ENCODE measurements at places on chromosomes 7 and 10. TPM values are rescaled to one million over a fixed set of nuclear protein-coding genes. Genes with fewer than 3 reads are reported as not detected.
A peak's percentile ranks its signal among the peaks of the same experiment; 100 is the strongest.

- no peaks in the 10 kb centered on the region for H3K27me3 ChIP-seq
- peak overlapping the region; percentile 44 for H3K4me3 ChIP-seq
- H3K27ac ChIP-seq: no peak overlapping the region
- H3K4me1 ChIP-seq: peaks cover 12% of the 10 kb centered on the region
Observed at GRCh38 chr10:7872041-7872442, 53.7 kb downstream of the TAF3 start.

GRCh38 chr7:128231677-128232076 lies 9.4 kb upstream of the LEP start:
- no peaks in the 10 kb centered on the region for H3K36me3 ChIP-seq
- peaks cover 22% of the 10 kb centered on the region for H3K27me3 ChIP-seq
- H3K4me3 ChIP-seq: no peak overlapping the region
- H3K4me1 ChIP-seq: peaks cover 20% of the 10 kb centered on the region
- DNase-seq: no peak

DNA sequence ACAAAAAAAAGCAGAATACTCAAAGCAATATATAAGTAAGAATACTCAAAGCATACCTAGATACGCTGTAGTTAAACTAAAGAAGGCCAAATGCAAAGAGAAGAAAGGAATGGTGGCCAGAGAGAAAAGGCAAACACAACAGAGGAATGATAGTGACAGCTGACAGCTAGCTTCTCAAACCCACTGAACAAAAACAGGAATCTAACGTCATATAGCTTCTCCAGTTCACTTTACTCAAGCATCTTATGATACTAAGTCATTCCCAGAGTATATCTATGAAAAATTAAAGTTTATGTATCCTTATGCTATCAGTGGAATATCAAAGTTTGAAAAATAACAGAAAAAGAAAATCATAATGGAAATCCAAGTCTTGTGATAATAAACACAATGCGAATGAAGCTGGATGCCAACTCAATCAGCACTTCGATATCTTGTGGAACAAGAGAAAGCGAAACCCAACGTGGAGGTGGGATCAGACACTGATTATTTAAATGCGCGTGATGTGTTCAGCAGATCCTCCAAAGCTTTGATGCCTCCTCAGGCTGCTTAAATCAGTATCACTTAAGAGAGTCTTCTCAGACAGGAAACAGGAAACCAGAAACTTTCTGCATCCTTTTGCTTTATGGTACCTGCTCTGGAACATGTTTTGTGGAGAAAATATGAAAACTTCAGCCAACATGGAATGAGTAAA lies 102.8 kb downstream of the PIP4K2A start:
- H3K36me3 ChIP-seq: peaks cover 36% of the 10 kb centered on the region
- no peak overlapping the region for H3K27ac ChIP-seq
- peaks cover 74% of the 10 kb centered on the region for H3K4me1 ChIP-seq
- DNase-seq: no peak

GRCh38 chr10:85124603-85125051 lies 796.2 kb downstream of the CCSER2 start:
- no peak for DNase-seq
- H3K4me1 ChIP-seq: no peaks in the 10 kb centered on the region
- no peak overlapping the region for H3K4me3 ChIP-seq
- no peak overlapping the region for H3K27ac ChIP-seq
- H3K36me3 ChIP-seq: peaks cover 20% of the 10 kb centered on the region

DNA sequence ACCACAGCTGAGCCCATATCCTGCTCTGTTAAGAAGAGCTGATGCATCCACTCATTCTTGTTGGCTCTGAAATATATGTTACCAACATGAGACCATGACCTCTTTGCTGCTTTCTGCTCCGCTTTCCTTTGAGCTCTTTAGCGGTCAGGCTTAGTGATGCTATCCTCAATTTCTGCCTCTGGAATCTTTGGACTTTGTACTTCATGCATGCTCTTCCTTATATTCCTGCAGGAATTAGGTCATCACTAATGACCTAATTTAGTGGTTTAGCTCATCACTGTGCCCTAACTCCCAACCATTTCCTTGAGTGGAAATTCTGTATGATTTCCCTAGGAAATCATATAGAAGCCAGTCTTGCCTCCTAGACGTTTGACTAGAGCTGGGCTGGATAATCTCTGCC lies 119.5 kb downstream of the AOAH start:
- peaks cover 6% of the 10 kb centered on the region for H3K27me3 ChIP-seq
- H3K4me1 ChIP-seq: peaks cover 26% of the 10 kb centered on the region
- H3K27ac ChIP-seq: no peak overlapping the region
- H3K4me3 ChIP-seq: no peak overlapping the region

DNA sequence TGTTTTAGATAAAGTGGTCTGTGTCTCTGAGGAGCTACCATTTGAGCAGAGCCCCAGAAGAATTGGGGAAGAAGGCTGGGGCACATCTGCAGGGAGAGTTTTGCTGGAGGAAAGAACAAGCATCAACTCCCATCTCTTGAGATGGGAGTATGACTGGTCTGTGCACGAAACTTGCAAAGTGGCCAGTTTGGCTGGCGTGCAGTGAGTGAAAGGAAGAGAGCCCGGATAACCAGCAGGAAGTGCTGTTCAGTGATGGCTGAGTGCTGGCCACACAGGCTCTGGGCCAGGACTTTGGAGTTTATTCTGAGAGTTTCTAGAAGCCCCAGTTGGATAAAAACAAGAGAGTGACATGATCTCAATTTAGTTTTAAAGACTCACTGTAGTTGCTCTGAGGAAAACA lies 34.4 kb upstream of the SVIL start:
- no peak for DNase-seq
- peak overlapping the region; percentile 16 for H3K27ac ChIP-seq
- H3K27me3 ChIP-seq: no peaks in the 10 kb centered on the region
- H3K4me1 ChIP-seq: peaks cover 43% of the 10 kb centered on the region
- no peak overlapping the region for H3K4me3 ChIP-seq
- H3K36me3 ChIP-seq: peaks cover 17% of the 10 kb centered on the region

- no peaks in the 10 kb centered on the region for H3K4me1 ChIP-seq
- H3K27ac ChIP-seq: no peak overlapping the region
- H3K4me3 ChIP-seq: no peak overlapping the region
- peaks cover 6% of the 10 kb centered on the region for H3K36me3 ChIP-seq
- no peaks in the 10 kb centered on the region for H3K27me3 ChIP-seq
Observed at GRCh38 chr7:20417260-20417659, 86.6 kb downstream of the ITGB8 start.

DNA sequence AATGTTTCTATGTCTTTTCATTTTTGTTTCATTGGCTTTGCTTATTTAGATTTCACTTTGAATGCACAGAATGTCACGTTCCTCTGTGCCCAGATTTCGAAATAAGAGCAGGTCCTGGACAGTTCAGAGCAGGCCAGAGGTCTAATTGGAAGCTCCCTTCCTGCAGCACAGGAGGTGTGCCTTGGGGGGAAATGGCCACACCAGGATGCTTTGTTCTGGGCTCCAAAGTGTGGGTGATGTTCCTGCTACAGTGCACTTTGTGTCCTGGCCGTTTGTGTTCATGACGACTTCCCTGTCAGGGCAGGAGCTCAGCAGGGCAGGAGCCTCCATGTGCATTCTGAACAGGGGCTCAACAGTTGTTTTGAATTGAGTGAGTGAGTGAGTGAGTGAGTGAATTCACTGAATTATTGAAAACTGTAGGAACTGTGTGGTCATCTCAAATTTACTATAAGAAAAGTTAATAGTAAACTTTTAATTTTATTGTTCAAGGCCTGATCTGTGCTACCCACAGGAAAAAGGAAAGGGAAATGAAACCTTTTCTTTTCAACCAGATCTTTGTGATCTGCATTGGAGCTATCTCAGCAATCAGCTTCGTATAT lies 109.5 kb upstream of the GJD4 start:
- peak overlapping the region; percentile 35 for H3K27ac ChIP-seq
- no peaks in the 10 kb centered on the region for H3K36me3 ChIP-seq
- DNase-seq: no peak
- H3K4me1 ChIP-seq: peaks cover 50% of the 10 kb centered on the region

The HOXA2 gene
- not detected for total RNA-seq

The PTPN20 gene
- total RNA-seq: 0.96 TPM

DNA sequence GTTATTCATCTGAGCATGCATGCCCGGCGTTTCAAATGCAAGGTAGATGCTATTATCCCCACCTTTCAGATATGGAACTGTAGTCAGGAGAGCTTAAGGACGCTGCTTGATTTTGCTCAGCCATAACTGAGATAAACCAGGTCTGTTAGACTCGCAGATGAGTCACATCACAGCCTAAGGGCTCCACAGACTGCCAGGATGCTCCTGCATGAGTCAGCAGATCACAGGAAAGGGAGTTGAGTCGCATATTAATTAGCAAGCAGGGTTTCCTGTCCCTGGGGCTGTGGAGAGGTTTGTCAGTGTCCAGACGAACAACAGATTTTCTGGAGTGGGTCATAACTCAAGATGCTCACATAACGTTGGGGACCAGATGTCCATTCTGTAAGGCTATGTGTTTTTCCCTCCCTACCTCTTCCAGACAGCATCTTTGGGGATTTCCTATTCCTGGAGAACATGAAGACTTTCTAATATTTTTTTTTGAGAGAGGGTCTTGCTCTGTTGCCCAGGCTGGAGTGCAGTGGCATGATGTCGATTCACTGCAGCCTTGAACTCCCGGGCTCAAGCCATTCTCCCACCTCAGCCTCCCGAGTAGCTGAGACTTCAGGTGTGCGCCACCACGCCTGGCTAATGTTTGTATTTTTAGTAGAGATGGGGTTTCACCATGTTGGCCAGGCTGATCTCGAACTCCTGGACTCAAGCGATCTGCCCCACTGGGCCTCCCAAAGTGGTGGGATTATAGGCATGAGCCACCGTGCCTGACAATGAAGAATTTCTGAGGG lies 36.7 kb downstream of the PFKFB3 start:
- H3K27me3 ChIP-seq: no peaks in the 10 kb centered on the region
- H3K4me3 ChIP-seq: no peak overlapping the region
- H3K4me1 ChIP-seq: no peaks in the 10 kb centered on the region
- no peak for DNase-seq
- H3K27ac ChIP-seq: no peak overlapping the region
- peaks cover 28% of the 10 kb centered on the region for H3K36me3 ChIP-seq

DNA sequence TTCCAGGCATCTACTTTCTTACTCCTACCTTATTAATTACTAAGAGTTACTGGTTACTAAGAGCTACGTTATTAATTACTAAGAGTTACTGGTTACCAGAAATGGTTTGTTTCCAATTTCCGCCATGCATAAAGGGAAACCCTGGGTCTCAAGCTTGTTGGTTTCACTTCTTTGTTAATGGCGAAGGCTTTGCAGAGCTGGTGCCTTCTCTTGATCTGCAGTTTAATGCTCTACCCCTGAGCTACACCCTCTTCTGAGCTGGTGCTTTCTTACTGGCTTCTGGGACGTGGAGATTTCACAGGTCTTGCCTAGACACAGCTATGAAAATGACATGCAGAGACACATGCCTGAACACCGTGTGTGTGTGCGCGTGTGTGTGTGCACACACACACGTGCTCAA lies 560 bp downstream of the CPA4 start:
- 0 out of 2 replicates have a peak, but pooled peaks cover 3% of the 10 kb centered on the region for H3K4me1 ChIP-seq
- no peak overlapping the region for H3K4me3 ChIP-seq
- H3K27me3 ChIP-seq: no peaks in the 10 kb centered on the region
- no peak for DNase-seq

- H3K36me3 ChIP-seq: no peaks in the 10 kb centered on the region
- no peak overlapping the region for H3K4me3 ChIP-seq
- H3K4me1 ChIP-seq: peaks cover 6% of the 10 kb centered on the region
- no peaks in the 10 kb centered on the region for H3K27me3 ChIP-seq
- DNase-seq: no peak
- no peak overlapping the region for H3K27ac ChIP-seq
Observed at GRCh38 chr10:132390921-132391675, 5.9 kb upstream of the PWWP2B start.

DNA sequence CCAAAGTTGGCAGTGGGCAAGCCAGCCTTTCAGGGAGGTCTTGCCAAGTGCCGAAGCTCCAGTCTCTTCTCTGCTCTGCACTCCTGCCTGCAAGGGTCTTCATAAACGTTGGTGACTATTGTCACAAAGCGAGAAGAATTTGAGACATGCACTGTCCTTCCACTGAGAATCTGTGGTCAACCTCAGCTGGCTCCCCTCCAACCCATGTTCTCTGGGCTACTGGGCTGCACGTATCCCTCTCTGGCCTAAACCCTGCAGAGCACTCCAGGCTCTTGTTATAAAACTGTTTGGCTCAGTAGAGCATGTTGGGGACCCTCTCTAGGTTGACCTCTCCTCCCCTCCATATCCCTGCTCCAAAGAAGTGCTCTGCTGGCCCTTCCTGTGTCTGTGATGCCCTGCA lies 260.4 kb upstream of the NFE2L3 start:
- H3K36me3 ChIP-seq: no peaks in the 10 kb centered on the region
- no peak overlapping the region for H3K4me3 ChIP-seq
- H3K4me1 ChIP-seq: peaks cover 32% of the 10 kb centered on the region
- H3K27ac ChIP-seq: no peak overlapping the region

- no peak overlapping the region for H3K4me3 ChIP-seq
- H3K27ac ChIP-seq: no peak overlapping the region
- peaks cover 12% of the 10 kb centered on the region for H3K4me1 ChIP-seq
- H3K27me3 ChIP-seq: no peaks in the 10 kb centered on the region
- peaks cover 6% of the 10 kb centered on the region for H3K36me3 ChIP-seq
- no peak for DNase-seq
Observed at GRCh38 chr10:97533888-97534287, 35.2 kb downstream of the UBTD1 start.

- H3K36me3 ChIP-seq: peaks cover 18% of the 10 kb centered on the region
- H3K27me3 ChIP-seq: peaks cover 2% of the 10 kb centered on the region
- no peak for DNase-seq
- H3K4me3 ChIP-seq: no peak overlapping the region
- H3K4me1 ChIP-seq: peaks cover 19% of the 10 kb centered on the region
Observed at GRCh38 chr7:1939434-1940401, 269.6 kb downstream of the ELFN1 start.

DNA sequence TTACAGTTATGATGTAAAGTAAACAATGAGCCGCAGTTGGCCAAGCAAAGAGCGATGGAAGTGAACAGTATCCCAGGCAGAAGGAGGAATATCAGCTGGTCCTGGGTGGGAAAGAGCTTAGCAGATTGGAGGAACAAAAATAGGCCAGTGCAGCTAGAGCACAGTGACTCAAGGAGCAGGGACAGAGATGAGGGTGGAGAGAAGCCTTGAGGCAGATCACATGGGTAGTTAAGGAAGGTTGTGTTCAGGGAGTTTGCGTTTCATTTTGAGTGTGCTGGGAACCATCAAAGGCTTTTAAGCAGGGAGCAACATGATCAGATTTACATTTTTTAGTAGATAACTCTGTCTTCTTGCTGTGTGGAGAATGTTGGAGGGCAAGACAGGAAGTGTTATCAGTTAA lies 113.6 kb downstream of the OAT start:
- no peak overlapping the region for H3K4me3 ChIP-seq
- H3K36me3 ChIP-seq: peaks cover 14% of the 10 kb centered on the region
- no peak overlapping the region for H3K27ac ChIP-seq
- no peaks in the 10 kb centered on the region for H3K4me1 ChIP-seq
- DNase-seq: no peak

GRCh38 chr7:101701153-101701794 lies 72.2 kb upstream of the MYL10 start:
- H3K27me3 ChIP-seq: no peaks in the 10 kb centered on the region
- peak overlapping the region; percentile 60 for H3K27ac ChIP-seq
- H3K4me3 ChIP-seq: no peak overlapping the region
- H3K36me3 ChIP-seq: no peaks in the 10 kb centered on the region
- no peak for DNase-seq
